ENCODE measurements at places on chromosomes 5 and 9. TPM values are rescaled to one million over a fixed set of nuclear protein-coding genes. Genes with fewer than 3 reads are reported as not detected.

The BRINP1 gene
- 2.5 TPM for total RNA-seq

The WDR38 gene
- not detected for total RNA-seq

The SH3GL2 gene
- 3.4 TPM for total RNA-seq

The FAM153A gene
- 0.12 TPM for total RNA-seq

The FAM81B gene
- not detected for total RNA-seq

The ENTREP1 gene
- total RNA-seq = 0.87 TPM

The CEP72 gene
- 7.6 TPM for total RNA-seq

The NR6A1 gene
- 1.1 TPM for total RNA-seq

The USP20 gene
- total RNA-seq = 17.5 TPM

The GABRA6 gene
- not detected for total RNA-seq

The LPAR1 gene
- total RNA-seq = 13.0 TPM

The PCDHGB5 gene
- total RNA-seq = 4.0 TPM

The ADCY2 gene
- not detected for total RNA-seq

The GNA14 gene
- 0.14 TPM for total RNA-seq

The LURAP1L gene
- total RNA-seq = 5.2 TPM

The GLRX gene
- 181 TPM for total RNA-seq

The LPCAT1 gene
- 105 TPM for total RNA-seq

The RLN1 gene
- 1.3 TPM for total RNA-seq

The CA9 gene
- not detected for total RNA-seq

The SPINK6 gene
- total RNA-seq = not detected

The FCN2 gene
- not detected for total RNA-seq

The FABP6 gene
- not detected for total RNA-seq

The TBCA gene
- 259 TPM for total RNA-seq

The QRFP gene
- not detected for total RNA-seq

The RETREG1 gene
- total RNA-seq = 6.4 TPM

The SPATA6L gene
- total RNA-seq = 1.7 TPM

The ESM1 gene
- 0.36 TPM for total RNA-seq

The FAM163B gene
- total RNA-seq = not detected

The NUTM2G gene
- not detected for total RNA-seq

The LIFR gene
- 17.1 TPM for total RNA-seq

The DAB2IP gene
- total RNA-seq = 11.6 TPM

The PTPDC1 gene
- 5.4 TPM for total RNA-seq

The CCDC171 gene
- total RNA-seq = 0.94 TPM

The C5orf58 gene
- not detected for total RNA-seq

Data from epithelial cell of proximal tubule (primary cell).